ENCODE measurements at places on chromosomes 3 and 15.

GRCh38 chr3:45986303-45986982, 9.2 kb downstream of the FYCO1 start:
- no peak for DNase-seq

- DNase-seq, result no peak
Observed at GRCh38 chr3:85258326-85258725, 299.5 kb downstream of the CADM2 start.

- DNase-seq, result no peak
Observed at GRCh38 chr3:15113471-15113870, 14.5 kb upstream of the RBSN start.

GRCh38 chr3:122578069-122578740, 755 bp downstream of the PARP15 start:
- DNase-seq, result no peak

GRCh38 chr15:78034495-78035191, 42.9 kb downstream of the TBC1D2B start:
- peak; percentile 71 for DNase-seq

GRCh38 chr3:149356044-149356592, 21.3 kb downstream of the TM4SF1 start:
- DNase-seq, result no peak

GRCh38 chr15:65870889-65871533, 1.7 kb downstream of the RAB11A start:
- DNase-seq, result peak; percentile 56

Measured in inflammatory macrophage treated with lipopolysaccharide for 1 hour (primary cell).